ENCODE measurements at places on chromosomes 1 and 21.

- DNase-seq = no peak
- H3K36me3 ChIP-seq = no peaks in the 10 kb centered on the region
- 0 out of 2 replicates have a peak overlapping the region, but pooled peaks have one; percentile 21 for H3K27ac ChIP-seq
- no peaks in the 10 kb centered on the region for H3K4me1 ChIP-seq
- H3K27me3 ChIP-seq = no peaks in the 10 kb centered on the region
These were observed 29.5 kb downstream of the RGS1 start for GRCh38 chr1:192604979-192605620.

GRCh38 chr21:17964716-17965115 is 145.6 kb upstream of the C21orf91 start:
- no peak for DNase-seq
- H3K4me1 ChIP-seq = peaks cover 10% of the 10 kb centered on the region
- H3K36me3 ChIP-seq = peaks cover 3% of the 10 kb centered on the region

DNA sequence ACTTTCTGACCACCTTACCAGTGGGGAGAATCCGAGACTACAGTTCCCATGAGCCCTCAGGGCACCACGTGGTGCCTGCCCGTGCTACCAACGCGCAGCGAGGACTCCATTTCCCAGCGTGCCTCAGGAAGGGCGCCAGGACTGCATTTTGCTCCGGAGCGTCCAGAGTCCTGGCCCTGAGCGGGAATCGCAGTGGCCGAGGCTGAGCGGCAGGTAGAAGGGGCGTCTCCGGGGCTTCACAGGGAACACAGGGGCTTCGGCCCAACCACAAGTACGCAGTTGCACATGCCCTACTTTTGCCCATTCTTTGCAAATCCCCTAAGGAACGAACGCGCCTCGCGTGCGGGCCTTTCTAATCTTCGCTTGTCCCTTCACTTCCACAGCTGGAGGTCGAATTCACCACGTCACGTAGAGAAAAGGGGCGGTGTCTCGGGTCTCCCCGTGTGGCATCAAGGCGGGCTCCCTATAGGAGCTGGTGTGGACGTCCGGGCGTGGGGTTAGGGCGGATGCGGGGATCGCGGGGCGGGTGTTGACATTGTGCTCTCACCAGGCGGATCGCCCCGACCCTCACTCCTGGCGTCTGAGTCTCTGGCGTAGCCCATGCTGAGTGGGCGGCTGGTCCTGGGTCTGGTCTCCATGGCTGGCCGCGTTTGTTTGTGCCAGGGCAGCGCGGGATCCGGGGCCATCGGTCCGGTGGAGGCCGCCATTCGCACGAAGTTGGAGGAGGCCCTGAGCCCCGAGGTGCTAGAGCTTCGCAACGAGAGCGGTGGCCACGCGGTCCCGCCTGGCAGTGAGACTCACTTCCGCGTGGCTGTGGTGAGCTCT is at the start of gene BOLA1:
BOLA1 (plus strand) TSS at position 109 of the 825 bp plus-strand sequence; CDS start at position 601, 492 bp downstream.
- H3K27ac ChIP-seq = peak within 1 kb of the TSS; percentile 55
- peaks cover 7% of the 10 kb centered on the region for H3K36me3 ChIP-seq
- peaks cover 25% of the 10 kb centered on the region for H3K4me1 ChIP-seq
- peak; percentile 94 for DNase-seq
- H3K27me3 ChIP-seq = no peaks in the 10 kb centered on the region

DNA sequence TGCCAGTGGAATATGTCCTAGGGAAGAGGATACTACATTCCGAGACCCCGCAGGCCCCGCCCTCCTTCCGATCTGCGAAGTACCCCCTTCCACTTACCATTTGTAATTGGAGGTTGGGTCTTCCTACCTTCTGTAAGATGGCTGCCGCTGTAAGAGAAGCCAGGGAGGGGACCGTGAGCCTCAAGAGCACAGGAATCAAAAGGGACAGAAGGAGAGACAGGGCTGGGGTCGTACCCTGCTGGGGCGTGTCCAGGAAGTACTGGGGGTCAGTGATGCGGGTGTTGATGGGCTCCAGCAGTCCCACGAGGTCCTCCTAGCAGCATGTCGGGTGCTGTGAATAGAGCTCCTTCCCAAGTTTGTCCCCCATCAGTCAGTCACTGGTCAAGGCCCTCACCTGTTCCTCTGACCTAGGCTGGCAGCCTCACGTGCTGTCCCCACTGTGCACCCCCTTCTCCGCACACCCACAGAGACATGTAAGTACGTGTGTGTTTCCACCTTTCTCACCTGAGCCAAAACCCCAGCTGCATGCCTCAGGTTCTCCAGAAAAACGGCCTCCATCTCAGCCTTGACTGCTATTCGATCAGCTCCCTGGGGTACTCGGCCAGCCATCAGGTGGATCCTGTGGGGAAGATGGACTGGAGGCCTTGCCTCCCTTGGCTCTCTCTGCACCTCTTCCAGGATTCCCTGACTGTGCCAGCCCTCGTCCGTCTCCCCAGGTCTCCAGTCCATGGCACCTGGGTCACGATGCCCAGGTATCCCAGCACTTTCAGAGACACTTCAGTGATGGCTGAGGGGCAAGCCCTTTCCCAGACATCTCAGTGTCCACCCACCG is 1.8 kb downstream of the HYI start:
- peaks cover 23% of the 10 kb centered on the region for H3K4me1 ChIP-seq
- H3K4me3 ChIP-seq = peak overlapping the region; percentile 72
- H3K27me3 ChIP-seq = peaks cover 10% of the 10 kb centered on the region
- DNase-seq = no peak
- H3K27ac ChIP-seq = no peak overlapping the region

DNA sequence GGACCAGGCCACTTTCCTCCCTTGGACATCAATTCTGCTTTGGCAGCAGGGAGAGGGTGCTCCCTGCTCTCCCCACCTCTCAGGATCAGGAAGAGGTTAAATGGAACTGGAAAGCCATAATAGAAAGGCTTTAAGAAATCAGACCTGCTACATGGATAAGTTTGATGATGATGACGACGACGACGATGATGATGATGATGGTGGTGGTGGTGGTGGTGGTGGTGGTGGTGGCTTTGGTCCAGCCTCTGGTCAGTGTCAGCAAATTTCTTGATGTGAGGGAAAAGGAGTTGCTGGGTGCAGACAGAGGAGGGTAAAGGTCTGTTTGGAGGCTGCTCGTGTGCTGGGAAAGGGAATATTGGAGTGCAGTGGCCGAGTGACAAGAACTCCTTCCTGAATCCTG is 36.8 kb downstream of the VWA5B1 start:
- no peak overlapping the region for H3K27ac ChIP-seq
- H3K4me1 ChIP-seq = peaks cover 9% of the 10 kb centered on the region
- no peak overlapping the region for H3K4me3 ChIP-seq
- H3K27me3 ChIP-seq = no peaks in the 10 kb centered on the region

DNA sequence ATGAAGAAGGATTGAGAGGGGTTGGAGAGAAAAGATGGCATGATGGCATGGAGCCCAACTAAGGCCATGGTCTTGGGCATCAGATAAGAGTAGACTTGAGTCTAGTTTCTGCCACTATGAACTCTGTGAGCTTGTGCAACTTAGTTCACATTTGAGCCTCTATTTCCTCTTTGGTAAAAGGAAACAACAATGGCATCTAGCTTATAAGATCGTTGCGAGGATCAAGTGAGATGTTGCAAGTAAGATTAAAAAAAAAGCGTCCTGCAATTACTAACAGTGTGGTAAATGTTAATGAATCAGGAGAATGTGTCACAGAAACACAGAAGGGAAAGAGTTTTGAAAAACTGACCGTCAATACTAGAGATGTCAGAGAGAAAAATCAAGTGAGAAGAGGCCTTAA is 202.9 kb upstream of the FGGY start:
- H3K4me3 ChIP-seq = no peak overlapping the region
- peaks cover 5% of the 10 kb centered on the region for H3K36me3 ChIP-seq
- no peak for DNase-seq
- H3K27me3 ChIP-seq = no peaks in the 10 kb centered on the region
- H3K27ac ChIP-seq = no peak overlapping the region

- no peak overlapping the region for H3K27ac ChIP-seq
- H3K36me3 ChIP-seq = peaks cover 3% of the 10 kb centered on the region
- H3K27me3 ChIP-seq = peaks cover 14% of the 10 kb centered on the region
- no peak for DNase-seq
- peaks cover 43% of the 10 kb centered on the region for H3K4me1 ChIP-seq
- no peak overlapping the region for H3K4me3 ChIP-seq
These were observed 124.8 kb downstream of the TMEM53 start for GRCh38 chr1:44549510-44549909.
